Right lobe of liver (tissue), 6 donors: ENCODE measurements at places on chromosomes 3 and 15. TPM values are rescaled to one million over a fixed set of nuclear protein-coding genes. Genes with fewer than 3 reads are reported as not detected.

GRCh38 chr3:129662191-129662608 is 55.7 kb upstream of the PLXND1 start:
- no peak for DNase-seq

GRCh38 chr3:187021748-187022402 is 91.5 kb downstream of the ST6GAL1 start:
- DNase-seq = no peak

GRCh38 chr3:69665026-69665737 is 74.1 kb upstream of the MITF start:
- no peak for DNase-seq

- no peak for DNase-seq
Observed at GRCh38 chr15:50028326-50028725, 90.7 kb downstream of the ATP8B4 start.

Gene VGLL4
- total RNA-seq = 16.6 TPM
